ENCODE measurements at places on chromosomes 13 and 19. TPM values are rescaled to one million over a fixed set of nuclear protein-coding genes. Genes with fewer than 3 reads are reported as not detected.

The ZFR2 gene
- total RNA-seq = not detected

The GGN gene
- total RNA-seq = not detected

The ACP4 gene
- total RNA-seq = not detected

The CABP5 gene
- total RNA-seq = not detected

The RNF113B gene
- total RNA-seq = not detected

The LAIR1 gene
- 1.5 TPM for total RNA-seq

The LGALS4 gene
- total RNA-seq = 0.40 TPM

The MISP gene
- 0.40 TPM for total RNA-seq

The TYROBP gene
- total RNA-seq = 4.1 TPM

The KRI1 gene
- 22.5 TPM for total RNA-seq

The ADGRE3 gene
- 0.12 TPM for total RNA-seq

The FCAR gene
- total RNA-seq = 0.16 TPM

The ADPRHL1 gene
- total RNA-seq = 2.5 TPM

Measured in esophagus mucosa (tissue), 1 donor.